ENCODE measurements at places on chromosomes 7 and 10. TPM values are rescaled to one million over a fixed set of nuclear protein-coding genes. Genes with fewer than 3 reads are reported as not detected.

GRCh38 chr7:15620491-15621185 lies 58.8 kb upstream of the AGMO start:
- no peaks in the 10 kb centered on the region for H3K36me3 ChIP-seq
- no peak overlapping the region for H3K4me3 ChIP-seq
- H3K4me1 ChIP-seq = no peaks in the 10 kb centered on the region
- H3K27ac ChIP-seq = no peak overlapping the region
- DNase-seq = no peak

DNA sequence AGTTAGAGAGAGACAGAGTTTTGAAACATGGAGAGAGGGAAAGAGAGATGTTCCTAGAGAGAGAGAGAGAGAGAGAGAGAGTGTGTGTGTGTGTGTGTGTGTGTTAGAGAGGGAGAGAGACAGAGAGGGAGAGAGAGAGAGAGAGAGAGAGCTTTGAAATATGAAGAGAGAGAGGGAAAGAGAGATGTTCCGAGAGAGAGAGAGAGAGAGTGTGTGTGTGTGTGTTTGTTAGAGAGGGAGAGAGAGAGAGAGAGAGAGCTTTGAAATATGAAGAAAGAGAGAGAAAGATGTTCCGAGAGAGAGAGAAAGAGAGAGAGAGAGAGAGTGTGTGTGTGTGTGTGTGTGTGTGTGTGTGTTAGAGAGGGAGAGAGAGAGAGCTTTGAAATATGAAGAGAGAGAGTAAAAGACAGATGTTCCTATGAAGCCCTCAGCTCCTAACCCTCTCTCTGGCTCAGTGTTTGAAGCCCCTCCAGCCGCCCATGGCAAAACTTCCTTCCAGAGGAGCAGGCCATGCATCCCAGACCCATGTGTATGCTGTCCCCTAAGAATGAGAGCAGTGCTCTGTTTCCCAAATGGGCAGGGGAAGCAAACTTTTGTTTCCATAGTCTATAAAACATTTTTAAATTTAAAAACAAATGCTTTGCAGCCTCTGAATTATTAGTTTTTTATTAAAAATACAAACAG lies 130.9 kb downstream of the KCNMA1 start:
- DNase-seq = no peak
- no peak overlapping the region for H3K27ac ChIP-seq
- H3K4me3 ChIP-seq = no peak overlapping the region
- H3K36me3 ChIP-seq = no peaks in the 10 kb centered on the region
- H3K4me1 ChIP-seq = peaks cover 6% of the 10 kb centered on the region
- H3K27me3 ChIP-seq = no peaks in the 10 kb centered on the region

WNT16 gene
- not detected for polyA plus RNA-seq

DNA sequence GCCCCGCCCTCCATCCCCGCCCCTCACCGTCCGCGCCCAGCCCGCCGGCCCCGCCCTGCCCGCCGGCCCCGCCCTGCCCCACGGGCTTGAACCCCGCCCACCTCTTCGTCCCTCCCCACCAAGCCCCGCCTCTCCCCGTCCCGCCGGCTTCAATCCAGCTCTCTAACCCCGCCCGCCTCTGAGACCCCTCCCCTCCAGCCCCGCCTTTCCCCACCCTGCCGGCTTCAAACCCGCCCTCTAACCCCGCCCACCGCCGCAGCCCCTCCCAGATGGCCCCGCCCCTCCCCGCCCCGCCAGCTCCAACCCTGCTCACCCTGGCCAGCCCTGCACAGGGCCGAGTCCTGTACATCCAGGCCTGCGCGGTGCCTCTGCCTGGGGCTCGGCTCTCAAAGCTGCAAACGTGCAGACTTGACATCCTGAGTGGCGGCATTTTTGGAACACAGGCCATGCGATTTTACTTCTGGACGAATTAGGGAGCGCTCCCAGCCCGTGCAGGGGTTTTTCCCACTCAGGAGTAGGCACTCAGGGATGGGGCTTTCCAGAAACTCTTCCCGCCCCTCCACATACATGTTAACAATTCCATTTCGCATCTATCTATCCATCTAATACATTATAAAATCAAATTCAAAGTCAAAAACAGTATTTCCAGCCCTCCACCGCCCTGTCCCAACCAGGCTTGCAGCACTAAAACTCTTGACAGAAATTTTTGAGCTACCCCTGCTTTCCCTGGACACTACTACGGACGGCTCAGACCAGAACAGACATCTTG lies 477 bp upstream of the NMT2 start:
- H3K4me1 ChIP-seq = no peaks in the 10 kb centered on the region
- no peaks in the 10 kb centered on the region for H3K36me3 ChIP-seq
- DNase-seq = peak; percentile 99
- H3K27ac ChIP-seq = no peak overlapping the region

PILRA gene
- 5.8 TPM for polyA plus RNA-seq

DNA sequence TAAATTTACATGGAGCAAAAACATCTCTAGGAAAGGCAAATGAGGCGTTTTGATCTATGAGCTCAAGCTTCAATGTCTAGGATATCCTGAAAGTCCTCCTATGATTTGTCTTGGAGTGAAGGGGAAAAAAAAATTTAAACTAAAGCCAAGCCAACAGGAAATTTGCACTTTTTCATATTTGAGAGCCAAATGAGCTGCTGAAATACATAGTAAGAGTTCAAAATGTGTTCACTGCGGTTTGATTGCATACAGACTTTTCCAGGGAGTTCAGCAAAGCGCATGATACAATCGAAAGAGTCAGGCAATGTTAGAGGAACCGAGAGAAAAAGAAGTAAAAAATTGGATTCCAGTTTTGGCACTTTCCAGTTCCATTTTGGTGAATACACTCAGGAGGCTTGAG lies 633.4 kb upstream of the MGMT start:
- H3K36me3 ChIP-seq = no peaks in the 10 kb centered on the region
- no peaks in the 10 kb centered on the region for H3K4me1 ChIP-seq
- no peaks in the 10 kb centered on the region for H3K27me3 ChIP-seq
- DNase-seq = no peak
- H3K27ac ChIP-seq = no peak overlapping the region

DNA sequence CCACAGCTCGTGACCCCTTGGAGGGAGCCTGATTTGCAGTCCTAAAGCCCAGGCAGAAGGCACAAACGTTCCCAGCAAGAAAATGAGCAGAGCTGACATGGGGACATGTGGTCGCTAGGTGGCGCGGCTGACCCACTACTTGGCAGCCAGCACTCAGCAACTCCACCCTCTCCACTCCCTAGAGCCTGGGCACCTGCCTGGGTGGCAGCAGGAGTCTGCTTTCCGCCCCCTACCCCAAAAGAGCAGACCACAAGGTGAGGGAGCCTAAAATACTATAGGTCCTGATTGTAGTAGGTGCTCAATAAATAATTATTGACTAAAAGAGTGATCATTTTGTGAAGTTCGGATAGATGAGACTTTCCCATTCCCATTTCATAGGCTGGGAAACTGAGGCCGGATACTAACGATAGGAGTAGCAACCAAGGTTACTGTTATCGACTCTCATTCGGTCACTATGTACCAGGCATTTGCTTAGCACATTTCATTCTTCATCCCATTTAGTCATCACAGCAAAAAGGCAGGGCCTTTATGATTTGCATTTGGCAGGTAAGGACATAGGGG lies 57.4 kb downstream of the NEUROG3 start:
- peak; percentile 75 for DNase-seq
- H3K27me3 ChIP-seq = no peaks in the 10 kb centered on the region
- H3K4me3 ChIP-seq = no peak overlapping the region
- H3K36me3 ChIP-seq = no peaks in the 10 kb centered on the region
- H3K27ac ChIP-seq = no peak overlapping the region

Data from aorta (tissue), 5 donors.